ENCODE measurements at places on chromosomes 2 and 18.

GRCh38 chr2:182077448-182078142 lies 91.9 kb downstream of the PPP1R1C start:
- no peak for DNase-seq

- DNase-seq: no peak
Observed at GRCh38 chr2:101889460-101890098, 102.2 kb upstream of the IL1R2 start.

DNA sequence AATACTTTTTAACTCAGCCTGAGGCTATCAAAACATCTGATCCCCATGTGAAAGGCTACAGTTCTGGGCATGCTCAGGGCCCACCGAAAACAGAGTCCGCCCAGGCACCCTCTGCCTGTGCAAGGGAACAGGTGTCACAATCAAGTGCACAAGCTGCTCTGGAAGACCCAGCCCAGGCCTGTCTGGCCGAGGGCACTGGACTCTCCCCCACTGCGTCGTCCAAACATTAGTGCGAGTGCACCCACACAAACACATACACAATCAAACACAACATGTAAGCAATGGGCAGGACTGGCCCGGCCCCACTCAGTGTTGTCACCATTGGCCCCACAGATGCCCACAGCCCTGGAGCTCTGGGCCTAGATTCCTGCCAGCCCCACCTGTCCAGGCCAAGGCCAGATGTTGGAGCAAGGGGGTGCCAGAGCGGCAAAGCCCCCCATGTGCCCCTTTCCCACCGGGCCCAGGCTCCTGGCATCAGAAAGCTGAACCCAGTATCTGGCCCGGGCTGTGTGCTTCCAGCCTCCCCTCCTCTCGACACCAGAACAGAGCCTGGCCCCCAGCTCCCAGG lies 617 bp upstream of the ALPG start:
- no peak for DNase-seq

DNA sequence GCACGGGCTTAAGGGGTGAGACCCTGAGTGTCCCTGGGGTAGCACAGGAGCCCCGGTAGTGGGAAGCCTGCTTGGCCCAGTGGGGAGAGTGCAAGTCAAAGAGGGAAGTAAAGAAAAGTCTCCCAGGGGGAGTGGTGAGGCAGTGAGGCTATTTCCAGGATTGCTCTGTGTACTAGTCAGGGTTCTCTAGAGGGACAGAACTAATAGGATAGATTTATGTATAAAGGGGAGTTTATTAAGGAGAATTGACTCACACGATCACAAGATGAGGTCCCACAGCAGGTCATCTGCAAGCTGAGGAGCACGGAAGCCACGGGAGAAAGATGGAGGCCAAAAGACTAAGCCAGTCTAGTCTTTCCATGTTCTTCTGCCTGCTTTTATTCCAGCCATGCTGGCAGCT lies 45.5 kb downstream of the CMPK2 start:
- DNase-seq: no peak

GRCh38 chr18:74288730-74289129 lies 3.0 kb downstream of the CYB5A start:
- no peak for DNase-seq

GRCh38 chr2:120853306-120854013 lies 117.8 kb downstream of the GLI2 start:
- no peak for DNase-seq

DNA sequence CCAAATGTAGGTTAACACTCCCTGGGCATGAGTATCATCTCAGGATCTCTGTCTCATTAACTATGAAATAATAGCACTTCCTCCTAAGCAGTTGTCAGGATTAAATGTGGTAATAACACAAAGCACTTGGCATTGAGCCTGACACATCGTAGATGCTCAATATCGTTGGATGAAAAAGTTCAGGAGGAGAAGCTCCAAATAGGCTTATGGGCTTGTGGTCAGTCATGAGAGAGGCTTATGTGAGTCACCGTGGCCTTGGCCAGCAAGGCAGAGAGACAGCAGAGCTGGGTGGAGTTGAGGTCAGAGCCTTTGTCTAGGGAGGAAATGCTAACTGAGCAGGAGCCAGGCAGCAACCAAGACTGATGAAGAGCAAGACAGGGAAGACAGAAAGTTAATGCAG lies 68.3 kb upstream of the PPM1B start:
- no peak for DNase-seq

DNA sequence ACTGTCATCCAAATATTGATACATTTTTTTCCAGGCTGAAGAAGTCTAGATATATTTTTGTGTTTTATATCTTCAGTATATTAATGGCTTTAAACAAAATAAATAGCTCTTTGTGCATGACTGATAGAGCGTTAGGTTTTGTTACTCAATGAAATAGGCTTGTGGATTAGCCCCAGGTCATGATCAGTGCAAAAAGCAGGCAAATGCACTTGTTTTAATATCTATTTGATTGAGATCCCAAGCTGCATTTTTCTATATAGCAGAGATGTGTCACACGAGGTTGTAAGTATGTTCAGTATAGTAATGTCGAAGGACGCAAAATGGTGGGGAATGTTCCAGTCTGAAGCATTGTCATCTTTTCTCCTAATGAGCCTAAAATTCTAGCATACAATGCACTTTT lies 198.5 kb downstream of the ZNF407 start:
- no peak for DNase-seq

Data from activated effector memory CD4-positive, alpha-beta T cell treated with Interleukin-2 at 50 U/mL for 16 hours (primary cell).